ENCODE measurements at places on chromosomes 7 and 10.
A peak's percentile ranks its signal among the peaks of the same experiment; 100 is the strongest.

DNA sequence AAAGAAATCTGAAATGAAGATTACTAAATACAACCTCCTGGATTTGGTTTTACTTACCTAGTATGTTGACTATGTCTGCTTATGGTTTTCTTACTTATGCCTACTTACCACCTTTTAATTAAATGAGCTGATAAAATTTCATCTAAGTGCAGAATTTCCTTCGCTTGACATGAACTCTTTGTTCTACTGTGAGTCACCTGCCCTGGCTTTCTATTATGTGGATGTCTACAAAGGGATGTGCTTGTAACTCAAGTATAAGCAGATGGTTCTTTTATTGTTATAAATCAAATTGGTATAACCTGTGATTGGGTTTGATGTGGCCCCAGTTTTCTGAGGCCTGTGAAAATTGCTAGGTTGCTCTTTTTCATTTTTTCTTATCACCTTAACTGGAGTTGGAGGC is 389.1 kb upstream of the ANKRD30A start:
- DNase-seq = no peak

DNA sequence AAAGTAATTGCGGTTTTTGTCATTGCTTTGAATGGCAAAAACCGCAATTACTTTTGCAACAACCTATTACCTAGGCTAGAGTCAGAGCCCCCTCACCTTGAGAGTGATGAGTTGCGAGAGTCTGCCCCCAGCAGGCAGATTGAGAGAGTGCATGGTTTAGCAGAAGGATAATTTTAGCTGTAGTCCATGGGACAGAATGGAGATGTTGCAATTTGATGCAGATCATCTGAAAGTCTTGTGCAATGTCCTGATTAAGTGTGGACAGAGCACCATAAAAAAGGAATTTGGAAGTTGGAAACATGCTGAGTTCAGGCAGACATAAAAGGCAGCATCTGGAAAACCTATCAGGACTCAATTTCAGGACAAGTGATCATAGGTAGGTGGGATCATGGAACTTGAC is 48.7 kb downstream of the GPR141 start:
- DNase-seq = peak; percentile 52

DNA sequence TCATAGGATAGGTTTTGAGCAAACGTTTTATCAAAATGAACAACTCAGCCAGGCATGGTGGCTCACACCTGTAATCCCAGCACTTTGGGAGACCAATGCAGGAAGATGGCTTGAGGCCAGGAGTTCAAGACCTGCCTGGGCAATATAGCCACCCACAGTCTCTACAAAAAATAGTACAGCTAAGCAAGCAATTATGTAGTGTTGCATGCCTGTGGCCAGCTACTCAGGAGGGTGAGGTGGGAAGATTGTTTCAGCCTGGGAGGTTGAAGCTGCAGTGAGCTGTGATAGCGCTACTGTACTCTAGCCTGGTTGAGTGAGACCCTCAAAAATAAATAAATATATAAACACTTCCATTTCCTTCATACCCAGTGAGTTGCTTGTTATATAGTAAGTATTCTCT is 67.1 kb downstream of the LSMEM1 start:
- DNase-seq = no peak

- no peak for DNase-seq
Observed at GRCh38 chr7:35259523-35259908, 5.6 kb upstream of the TBX20 start.

- DNase-seq = peak; percentile 42
Observed at GRCh38 chr7:48299580-48300169, 128.4 kb downstream of the ABCA13 start.

DNA sequence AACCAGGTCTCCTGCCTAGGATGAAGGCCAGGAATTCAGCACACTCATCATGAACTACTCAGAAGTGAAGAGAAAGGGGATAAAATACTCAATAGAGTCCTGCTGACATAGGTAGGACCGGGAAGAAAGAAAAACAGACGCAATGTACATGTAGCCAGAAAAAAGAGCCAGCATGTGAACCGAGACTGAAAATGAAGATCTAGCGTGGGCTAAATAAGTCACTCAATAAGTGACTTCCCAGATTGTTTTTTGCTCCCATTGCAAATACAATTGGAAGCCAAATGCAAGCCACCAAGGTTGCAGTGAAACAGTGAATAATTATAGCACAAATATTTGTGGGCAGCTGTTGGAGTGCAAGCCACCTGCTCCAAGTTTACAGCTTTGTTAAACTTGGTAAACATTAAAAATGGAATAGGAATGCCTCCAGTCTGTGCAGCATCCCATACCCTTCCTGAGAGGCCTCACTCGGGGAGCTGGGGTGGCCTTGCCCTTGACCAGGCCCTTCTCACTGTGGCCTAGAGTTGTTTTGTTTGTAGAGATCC is 34.7 kb upstream of the HPS1 start:
- no peak for DNase-seq

- DNase-seq = peak; percentile 57
Observed at GRCh38 chr7:116953906-116954838, 871 bp downstream of the ST7 start.

- DNase-seq = no peak
Observed at GRCh38 chr10:91123261-91123660, 97.2 kb upstream of the PCGF5 start.

DNA sequence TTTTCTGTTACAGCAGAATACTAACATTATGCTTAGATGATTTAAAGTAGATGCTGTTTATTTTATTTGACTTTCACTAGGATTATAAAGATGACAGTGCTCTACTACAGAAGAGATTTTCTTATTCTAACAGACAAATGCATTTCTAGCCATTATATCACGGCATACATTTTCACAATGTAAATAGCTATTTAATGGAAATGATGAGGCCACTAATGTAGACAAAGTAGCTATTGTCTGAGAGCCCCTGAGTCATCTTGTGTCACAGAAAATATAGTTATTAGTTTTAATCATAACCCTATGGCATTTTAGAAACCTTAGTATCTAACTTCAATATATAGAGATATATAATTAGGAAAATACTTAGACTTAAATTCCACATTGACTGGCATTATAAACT is 158.0 kb upstream of the AHR start:
- DNase-seq = no peak

DNA sequence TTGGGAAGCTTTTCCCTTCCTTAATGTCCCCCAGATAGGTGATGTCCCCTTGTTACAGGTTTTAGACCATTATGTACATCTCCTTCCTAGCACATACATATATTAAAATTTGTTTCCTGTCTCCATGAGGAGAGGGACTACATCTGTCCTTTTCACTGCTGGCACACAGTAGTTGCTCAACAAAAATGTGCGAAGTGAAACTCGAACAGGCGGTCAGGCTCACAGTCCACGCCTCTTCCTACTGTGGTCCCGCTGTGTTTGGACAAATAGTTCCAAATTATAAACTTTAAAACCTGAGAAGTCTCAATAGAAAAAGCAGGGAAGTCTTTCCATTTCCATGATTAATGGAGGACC is 1.2 kb upstream of the HHEX start:
- DNase-seq = no peak
